Keratinocyte (primary cell): ENCODE measurements at places on chromosomes 6 and 20.

GRCh38 chr6:143596866-143597265, 80.9 kb upstream of the PHACTR2 start:
- no peak for DNase-seq

DNA sequence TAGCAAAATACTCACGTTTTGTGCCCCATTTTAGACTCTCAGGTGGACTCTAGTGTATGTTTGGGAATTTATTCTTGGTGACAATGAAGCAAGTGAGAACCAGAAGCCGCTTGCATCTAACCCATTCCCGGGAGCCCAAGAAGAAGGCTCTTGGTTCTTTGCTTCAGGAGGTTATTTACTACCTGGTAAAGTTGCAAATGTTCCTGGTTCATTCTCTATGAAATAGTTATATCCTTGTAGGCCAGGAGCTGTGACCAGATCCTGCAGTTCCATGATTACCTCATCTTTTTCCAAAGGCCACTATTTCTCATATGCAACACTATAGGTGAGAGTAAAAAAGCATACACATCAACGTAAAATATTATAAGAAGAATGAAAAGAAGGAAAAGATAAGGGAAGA, 60.9 kb upstream of the FABP7 start:
- no peak for DNase-seq

DNA sequence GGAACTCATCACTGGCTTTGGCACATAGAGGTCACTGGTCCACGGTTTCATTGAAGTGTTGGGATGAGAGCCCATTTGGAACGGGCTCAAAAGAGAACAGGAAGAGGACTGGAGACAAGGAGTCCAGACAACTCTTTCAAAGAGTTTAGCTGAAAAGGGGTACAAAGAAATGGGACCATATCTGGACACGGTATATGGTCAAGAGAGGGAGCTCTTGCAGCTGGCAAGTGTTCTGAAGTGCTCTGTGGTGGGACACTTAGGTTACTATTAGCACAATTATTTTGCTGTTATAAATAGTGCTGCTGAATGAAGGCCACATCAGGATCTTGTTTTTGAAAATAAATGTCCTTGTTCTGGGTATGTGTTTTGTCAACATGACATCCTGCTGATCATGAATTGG, 4.6 kb downstream of the SGK2 start:
- no peak for DNase-seq

- no peak for DNase-seq
These were observed 8.4 kb downstream of the SLC22A1 start for GRCh38 chr6:160129881-160130615.

- no peak for DNase-seq
These were observed 94.9 kb downstream of the TINAG start for GRCh38 chr6:54403096-54403495.

- no peak for DNase-seq
These were observed 34.1 kb upstream of the SPACA1 start for GRCh38 chr6:88013554-88013953.

DNA sequence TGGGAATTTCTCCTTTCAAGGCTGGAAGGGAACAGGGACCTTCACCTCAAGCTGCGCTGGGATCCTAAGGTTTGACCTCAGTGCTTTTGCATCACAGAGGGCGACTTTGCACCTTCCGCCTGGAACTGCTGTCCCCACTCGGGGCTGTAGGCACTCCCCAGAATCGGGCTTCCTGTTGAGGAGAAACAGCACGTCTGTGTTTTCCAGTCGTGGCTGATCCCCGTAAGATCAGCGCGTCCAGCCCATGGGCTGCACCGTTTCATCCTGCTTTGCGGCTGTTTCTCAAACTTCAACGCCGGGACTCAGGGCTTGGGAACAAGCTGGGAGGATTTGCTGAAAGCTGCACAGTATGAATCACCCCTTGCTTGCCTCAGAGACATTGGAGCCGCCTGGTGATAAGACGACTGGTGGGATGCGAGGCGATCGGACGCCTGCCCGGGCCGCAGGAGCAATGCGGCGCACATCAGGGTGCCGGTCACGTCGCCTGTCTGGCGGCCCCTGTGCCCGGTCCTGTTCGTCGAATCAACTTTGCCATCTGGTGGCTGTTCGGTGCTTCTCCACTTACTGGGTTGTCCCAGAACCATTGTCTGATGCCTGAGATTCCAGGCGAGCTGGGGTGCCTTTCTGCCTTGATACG, 53.6 kb upstream of the FRMD1 start:
- no peak for DNase-seq

- DNase-seq, result no peak
These were observed 33.5 kb upstream of the BMP6 start for GRCh38 chr6:7692453-7692784.

DNA sequence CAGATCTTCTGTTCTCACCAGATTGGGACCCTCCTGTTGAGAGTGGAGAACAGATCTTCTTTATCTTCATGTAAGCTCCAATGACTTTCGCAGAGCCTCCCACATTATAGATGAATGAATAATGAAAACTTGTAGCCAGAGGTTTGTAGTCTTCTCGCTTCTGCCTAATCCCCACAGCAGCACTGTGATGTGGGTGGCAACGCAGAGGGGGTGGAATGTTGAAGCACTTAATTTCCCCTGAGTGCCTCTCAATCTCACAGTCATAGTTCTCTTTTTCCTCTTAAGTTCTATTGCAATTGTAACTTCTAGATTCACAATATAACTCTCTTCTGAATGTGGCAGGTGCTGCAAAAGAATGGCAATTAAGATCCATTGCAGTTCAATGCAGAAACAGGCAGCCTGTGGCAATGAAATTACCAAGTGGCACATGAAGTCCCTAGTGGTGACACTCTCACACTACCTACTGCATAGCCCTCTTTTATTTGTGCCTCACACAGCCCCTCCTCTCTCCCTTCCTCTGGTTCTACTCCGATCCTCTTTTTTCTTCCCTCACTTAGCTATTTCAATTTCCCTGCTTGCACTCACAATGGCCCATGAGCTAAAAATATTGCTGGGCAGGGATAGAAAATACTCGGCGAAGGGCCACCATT, 281.9 kb downstream of the UBE3D start:
- DNase-seq, result no peak

- DNase-seq, result no peak
These were observed 309.9 kb upstream of the NOX3 start for GRCh38 chr6:155765275-155766194.

GRCh38 chr20:5590899-5591298, 159.3 kb upstream of the SHLD1 start:
- no peak for DNase-seq

DNA sequence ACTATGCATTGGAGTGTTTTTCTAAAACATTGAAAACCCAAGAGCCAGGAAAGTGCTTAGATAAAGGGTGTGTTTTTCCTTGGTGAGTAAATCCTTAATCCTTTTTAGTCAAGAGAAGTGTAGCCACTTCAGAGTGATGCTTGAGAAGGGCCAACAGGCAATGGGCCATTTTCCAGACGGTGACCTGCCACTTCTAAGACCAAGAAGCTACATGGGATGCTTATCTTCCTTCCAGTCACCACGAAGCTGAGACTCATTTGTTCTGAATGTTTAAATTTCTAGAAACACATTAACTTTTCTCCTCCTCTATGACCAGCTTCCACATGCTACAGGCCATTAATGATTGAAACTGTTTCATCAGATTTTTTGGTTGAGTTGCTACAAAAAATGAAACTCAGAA, 34.4 kb upstream of the NHSL1 start:
- no peak for DNase-seq

GRCh38 chr6:43074847-43075669, 1.1 kb upstream of the PTK7 start:
- no peak for DNase-seq

- DNase-seq, result peak; percentile 4
These were observed 12.1 kb downstream of the BPIFB3 start for GRCh38 chr20:33065785-33066184.
